ENCODE measurements at places on chromosomes 5 and 9.

DNA sequence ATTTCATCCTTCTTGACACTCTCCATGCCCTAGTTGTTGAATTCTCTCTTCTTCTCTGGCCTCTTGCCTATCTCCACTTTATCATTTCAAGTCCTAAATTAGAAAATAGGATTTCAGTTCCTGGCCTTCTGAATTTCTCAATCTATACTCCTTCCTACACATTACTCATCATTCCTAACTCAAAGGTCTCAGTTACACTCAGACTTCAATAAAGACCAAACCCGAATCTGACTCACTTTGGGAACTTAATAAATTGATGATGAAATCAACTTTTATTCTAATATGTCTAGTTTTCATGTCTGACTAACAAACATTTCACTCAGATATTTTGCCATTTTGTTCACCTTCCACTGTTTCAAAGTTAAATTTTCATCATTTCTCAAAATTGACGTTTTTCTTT, 113.6 kb upstream of the TSLP start:
- DNase-seq = no peak

DNA sequence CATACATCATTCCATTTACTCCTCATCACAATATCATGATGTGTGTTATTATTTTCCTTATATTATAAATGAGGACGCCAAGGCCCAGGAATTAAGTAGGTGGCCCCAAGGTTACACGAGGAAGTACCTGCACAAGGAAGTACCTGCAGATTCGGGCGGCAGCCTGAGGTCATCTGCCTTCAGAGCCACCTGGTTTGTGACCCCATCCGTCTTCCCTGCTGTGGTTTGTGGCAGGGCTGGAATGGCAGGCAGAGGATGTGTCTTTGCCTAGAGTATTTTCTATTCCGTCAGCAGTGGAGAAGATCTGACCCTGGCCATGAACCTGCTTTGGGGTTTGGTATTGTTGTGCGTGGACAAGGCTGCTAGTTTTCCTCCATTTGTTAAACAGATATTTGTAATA, 59.7 kb downstream of the PDZD2 start:
- no peak for DNase-seq

DNA sequence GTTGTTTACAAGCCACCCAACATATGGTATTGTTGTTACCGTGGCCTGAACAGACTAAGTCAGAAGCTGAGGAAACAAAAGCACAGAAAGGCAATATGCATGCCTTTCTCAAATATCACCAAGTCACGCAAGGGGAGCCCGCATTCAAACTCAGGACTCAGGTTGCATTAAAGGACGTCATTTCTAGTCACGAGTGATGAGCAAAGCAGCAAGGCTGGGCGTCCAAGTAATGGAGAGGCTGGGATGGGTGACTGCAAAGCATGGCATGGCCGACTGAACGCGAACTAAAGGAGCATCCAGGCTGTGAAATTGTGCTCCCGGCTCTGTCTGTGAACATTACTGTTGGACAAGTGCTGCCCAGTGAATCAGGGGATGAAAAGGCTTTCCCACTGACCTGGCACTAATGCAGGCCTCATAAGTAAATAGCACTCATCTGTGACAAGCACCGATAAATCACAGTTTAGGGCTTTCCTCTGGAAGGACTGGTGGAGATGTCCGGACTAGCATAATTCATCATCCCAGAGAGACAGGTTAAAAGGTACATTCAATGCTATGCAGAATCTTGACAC, 202.8 kb downstream of the SPOCK1 start:
- no peak for DNase-seq

DNA sequence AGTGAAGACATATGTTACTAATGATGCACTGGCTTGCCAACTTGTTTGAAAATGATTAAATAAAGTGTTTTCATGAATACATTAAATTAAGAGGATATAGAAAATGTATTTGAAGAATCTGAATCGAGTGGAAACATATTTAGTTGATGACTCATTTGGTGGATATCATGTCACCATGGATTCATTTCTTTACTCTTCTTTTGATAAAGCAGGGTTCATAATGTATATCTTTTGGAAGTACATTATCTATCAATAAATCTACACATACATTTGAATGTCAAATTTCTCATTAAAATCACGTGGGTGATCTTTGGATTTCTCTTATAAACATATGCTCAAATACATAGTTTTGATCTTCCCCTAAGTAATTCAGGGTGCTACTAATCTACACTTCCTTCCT, 1148.1 kb upstream of the ACO1 start:
- no peak for DNase-seq

DNA sequence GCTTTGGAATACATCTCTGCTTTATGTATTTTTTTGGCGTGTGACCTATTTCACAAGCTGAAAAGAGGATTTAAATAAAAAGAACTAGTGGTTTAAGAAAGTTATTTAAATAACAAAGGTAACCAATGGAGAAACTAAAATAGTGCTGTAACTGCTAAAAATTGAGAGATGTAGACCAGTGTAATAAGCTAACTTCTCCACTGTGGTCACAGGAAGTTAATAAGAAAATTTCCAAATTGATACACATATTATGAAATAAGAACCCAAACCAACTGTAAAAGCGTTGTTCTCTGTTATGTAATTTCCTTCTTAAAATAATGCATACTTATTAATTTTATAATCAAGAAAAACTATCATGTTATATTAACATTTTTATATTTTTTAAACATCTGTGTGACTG, 29.1 kb upstream of the ZFAND5 start:
- DNase-seq = no peak

- no peak for DNase-seq
These were observed 22.0 kb upstream of the EPB41L4B start for GRCh38 chr9:109342878-109343277.

DNA sequence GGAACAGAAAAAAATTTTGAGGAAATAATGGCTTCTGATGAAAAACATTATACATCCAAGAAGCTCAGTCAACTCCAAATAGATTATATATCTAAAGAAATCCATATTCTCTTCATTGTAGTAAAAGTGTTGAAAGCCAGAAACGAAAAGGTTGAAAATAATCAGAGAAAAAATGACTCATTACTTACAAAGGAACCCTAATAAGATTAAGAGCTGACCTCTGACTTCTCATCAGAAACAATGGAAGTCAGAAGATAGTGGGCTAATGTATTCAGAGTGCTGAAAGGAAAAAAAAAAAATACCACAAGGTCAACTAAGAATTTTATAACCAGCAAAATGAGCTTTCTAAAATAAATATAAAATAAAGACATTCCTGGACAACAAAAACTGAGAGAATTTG, 60.0 kb downstream of the HSD17B4 start:
- DNase-seq = no peak

DNA sequence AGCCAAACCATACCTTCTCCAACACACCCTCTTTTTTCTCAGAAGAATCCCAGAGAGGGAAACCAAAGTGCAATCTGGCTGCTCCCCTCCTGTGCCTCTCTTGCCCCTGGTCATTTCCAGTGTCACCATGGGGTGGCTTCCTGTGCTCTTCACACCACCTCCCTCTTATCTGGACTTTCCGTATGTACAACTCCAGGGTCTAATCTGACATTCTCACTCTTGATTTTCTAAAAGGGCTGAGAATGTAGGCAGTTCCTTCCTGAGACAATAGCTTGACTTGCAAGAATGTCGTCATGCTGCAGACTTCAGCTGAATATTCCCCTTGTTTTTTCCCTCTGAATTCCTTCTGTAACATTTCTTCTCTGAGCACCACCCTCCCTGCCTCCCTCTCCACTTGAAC, 110.2 kb downstream of the FBXL7 start:
- no peak for DNase-seq

DNA sequence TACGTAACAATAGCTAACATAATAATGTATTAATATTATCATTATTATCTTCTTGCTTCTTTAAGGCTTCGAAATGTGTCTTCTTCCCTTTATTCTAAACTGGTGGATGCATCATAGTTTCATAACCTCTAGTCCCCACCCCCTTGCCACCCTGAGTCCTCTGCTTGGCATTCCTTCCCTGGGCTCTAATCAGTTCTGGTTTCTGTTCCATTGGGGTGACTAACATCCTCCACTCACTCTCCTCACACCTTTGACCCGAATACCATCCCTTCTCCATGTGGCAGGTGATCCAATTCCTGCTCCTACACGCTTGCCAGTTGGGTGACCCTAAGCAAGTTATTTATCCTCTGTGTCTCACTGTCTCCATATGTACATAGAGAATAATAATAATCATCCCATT, 286.1 kb downstream of the TRPM3 start:
- no peak for DNase-seq

GRCh38 chr9:107942856-107943255, 453.3 kb upstream of the KLF4 start:
- no peak for DNase-seq

- peak; percentile 17 for DNase-seq
These were observed 149.9 kb upstream of the PRR16 start for GRCh38 chr5:120314191-120314590.

- no peak for DNase-seq
These were observed 131.1 kb upstream of the ICE1 start for GRCh38 chr5:5291357-5291756.

GRCh38 chr5:61272688-61273087, 59.4 kb upstream of the ZSWIM6 start:
- DNase-seq = no peak

- peak; percentile 1 for DNase-seq
These were observed 542.3 kb downstream of the PDE4D start for GRCh38 chr5:59351076-59351794.

DNA sequence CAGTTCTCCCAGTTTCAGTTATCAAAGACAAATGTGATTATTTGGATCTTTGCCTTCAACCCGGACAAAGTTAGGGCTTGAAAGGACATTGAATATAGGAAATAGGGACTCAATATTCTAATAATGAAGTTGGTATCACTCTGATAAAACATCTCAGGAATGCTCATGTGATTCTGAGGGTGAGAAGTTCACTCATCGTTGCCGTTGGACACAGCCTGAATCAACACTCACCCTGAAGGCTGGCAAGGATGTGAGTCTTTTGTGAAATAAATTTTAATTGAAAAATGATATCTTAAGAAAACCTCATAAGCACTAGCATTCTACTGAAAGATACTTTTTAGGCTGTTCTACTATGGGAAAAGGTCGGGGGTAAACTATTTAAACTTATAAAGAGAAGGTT, 44.8 kb upstream of the C9orf72 start:
- no peak for DNase-seq

GRCh38 chr9:81898851-81899250, 29.4 kb upstream of the SPATA31D4 start:
- DNase-seq = no peak

DNA sequence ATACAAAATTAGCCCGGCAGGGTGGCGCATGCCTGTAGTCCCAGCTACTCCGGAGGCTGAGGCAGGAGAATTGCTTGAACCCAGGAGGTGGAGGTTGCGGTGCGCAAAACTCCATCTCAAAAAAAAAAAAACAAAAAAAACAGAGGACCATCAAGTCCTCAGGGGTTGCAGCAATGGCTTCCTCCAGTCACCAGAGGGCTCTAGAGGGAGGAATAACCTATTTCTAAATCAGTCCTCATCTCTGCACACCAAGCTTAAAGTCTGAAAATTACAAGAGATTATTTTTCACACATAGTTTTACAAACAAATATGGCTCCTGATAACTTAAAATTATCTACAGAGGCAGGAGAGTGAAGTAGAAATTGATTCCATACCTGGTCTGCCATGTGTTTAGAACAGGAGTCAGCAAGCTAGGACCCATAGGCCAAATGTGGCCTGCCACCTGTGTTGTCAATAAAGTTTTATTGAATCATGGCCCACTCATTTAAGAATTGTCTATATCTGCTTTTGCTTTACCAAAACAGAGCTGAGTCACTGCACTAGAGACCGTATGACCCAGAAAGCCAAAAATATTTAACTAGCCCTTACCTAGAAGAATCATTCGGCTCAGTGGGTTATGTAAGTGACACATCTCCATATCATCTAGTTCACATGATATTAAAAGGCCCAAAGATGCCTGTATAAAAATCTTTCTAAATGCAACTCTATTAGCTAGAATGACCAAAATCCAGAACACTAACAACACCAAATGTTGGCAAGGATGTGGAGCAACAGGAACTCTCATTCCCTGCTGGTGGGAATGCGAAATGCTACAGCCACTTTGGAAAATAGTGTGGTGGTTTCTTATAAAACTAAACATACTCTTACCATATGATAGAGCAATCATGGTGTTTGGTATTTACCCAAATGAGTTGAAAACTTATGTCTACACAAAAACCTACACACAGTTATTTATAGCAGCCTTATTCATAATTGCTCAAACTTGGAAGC, 207.7 kb downstream of the FRMD3 start:
- DNase-seq = no peak

DNA sequence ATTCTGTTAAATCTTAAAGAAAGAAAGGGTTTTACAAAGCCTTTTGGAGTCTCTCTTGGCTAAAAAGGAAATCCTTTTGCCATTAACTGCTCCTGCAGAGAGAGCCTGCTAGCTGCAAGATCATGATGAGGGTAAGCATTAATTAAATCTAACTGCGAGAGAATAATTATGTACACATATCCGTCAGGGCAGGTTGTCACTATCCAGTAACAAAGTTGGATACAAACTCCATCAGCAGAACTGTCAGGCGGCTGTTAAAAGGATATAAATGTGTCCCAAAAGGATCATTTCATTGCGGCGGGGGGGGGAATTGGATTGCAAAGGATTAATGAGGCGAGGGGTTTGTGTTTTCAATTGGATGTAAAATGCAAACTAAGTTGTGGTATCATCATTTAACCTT, 289.3 kb downstream of the ASTN2 start:
- no peak for DNase-seq

- DNase-seq = no peak
These were observed 2.3 kb upstream of the MAN1B1 start for GRCh38 chr9:137084526-137084925.

DNA sequence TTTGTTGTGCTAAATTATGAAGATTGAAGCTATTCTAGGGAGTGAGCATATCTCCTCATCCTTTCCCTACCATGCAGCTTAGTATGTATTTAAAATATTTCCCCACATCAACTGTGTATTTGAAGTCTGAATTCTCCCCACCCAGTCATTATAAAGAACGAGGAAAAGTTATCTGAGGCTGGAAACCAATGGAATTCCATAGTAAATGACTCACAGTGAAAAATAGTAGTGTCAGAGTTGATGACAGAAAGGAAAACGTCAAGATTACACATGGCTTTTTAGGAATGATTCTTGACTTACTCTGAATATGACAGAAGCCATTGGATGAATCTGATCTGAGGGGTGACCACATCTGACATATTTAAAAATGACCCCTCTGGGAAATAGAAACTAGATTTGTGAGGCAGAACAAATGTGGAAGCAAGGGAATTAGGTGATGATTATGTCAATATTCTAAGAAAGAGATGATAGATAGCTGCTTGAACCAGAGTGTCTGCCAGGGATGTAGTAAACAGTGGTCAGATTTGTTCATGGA, 1768.9 kb upstream of the CDH9 start:
- DNase-seq = no peak
